Esophagus muscularis mucosa (tissue), 4 donors: ENCODE measurements at places on chromosomes 6 and 20.
A peak's percentile ranks its signal among the peaks of the same experiment; 100 is the strongest.

DNA sequence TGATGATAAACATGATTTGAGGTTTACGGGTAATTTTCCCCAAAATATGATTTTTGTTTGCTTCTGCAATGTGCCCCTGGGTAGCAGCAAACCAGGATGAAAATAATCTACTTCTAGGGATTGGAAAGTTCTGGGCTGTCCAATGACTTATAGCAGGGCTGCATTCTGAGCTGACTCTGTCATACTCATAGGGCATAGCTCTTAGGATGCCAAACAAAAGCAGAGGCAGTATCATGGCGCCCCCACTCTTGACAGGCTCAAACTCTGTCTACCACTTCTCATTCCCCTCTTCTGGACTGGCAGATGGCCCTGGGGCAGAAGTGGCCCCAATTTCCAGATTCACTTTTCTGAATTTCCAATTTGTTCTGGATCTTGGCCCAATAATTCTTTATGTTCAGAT lies 10.3 kb downstream of the SERPINB1 start:
- DNase-seq: peak; percentile 68

DNA sequence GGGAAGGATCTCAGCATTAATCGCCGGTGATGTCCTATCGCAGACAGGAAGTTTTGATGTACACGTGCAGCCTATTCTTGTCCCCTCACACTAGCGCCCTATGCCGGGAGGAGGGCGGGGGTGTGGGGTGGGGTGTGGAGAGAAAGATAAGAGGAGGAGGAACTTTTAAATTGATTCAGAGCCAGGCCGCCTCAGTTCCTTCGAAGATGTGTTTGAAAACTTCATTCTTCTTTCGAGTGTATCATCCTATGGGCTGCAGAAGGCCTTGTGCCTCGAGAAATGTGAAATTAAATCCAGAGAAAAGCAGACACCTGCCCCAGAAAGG lies 2.5 kb upstream of the POU3F2 start:
- DNase-seq: no peak

GRCh38 chr20:3000852-3001523 lies 42.4 kb upstream of the GNRH2 start:
- no peak for DNase-seq

- no peak for DNase-seq
Measured at GRCh38 chr6:149395185-149395584, 4.9 kb upstream of the SUMO4 start.

DNA sequence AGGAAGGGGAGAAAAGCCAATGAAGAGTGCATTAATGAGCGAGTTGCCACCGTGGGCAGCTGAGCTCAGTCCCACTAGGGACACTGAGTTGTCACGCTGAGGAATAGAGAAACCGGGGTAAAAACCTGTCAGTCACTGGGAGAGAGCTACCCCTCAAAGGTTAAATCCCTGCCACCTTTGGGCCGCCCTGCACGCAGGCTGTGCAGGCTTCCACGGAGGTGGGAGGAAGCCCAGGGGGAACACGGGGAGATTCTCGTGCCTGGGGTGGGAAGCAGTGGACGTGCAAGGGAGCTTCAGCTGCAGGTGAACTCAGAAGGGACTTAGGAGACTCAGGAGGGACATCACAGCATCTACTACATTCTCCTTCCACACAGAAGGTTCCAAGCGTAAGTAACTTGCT lies 50.5 kb downstream of the BFSP1 start:
- no peak for DNase-seq

DNA sequence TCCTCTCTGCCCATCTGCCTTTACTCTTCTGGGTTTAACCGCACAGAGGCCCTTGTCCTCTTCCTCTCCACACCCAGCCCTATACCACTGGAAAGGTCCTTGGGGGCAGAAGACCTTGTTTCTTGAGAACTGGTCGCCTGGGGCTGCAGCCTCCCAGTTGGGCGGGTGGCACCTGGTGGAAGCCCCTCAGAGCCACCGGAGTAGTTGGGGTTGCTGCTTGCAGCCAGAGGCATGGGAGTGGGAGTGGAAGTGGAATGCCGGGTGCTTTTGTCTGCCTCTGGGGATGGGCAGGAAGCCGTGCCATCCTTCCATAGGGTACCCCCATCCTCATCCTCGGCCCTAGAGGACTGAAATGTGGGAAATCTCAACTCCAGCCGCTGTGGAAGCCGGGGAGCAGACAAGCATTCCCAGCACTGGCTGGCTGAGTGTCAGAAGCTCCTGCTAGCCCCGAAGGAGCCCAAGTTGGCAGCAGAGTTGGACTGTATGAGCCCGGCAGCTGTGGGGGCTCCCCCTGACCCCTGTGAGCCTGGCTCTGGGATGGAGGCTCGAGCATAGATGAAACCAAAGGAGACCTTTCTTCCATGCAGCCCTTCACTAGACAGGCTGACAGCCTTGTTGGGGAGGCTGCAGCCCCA lies 1.2 kb downstream of the VSTM2L start:
- no peak for DNase-seq

DNA sequence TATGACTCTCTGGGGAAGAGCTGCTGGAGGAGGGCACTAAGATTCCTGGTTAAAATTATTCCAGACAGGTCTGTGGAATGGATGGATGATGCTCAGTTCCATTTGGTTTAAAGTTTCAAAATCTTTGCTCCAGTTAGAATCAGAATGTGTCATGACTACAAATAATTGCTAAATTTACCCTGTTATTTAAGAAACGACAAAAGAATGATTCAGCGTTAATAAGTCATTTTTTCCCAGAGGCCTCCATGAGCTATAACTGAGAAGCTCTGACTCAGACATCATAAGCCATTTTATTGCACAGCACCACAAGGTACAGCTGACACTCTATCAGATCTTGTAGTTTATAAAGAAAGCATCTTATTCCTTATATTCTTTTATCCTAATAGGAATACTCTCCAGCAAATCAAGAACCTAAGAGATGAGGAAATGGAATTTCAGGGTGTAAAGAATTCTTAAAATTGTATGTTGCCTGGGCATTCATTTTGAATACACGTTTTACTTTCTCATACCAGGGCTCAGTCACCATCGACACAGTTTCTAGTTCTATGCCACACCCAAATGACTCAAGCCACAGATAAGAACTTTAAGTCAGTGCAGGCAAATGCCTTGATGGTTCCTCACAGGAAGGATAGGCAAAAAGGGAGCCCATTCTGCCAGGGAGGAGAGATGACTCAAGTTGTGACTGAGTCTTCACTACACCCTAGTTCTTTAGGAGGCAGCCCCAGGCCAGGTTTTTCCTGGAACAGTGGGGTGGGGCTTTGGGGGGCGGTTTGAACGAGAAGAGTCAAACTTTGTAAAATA lies 636.0 kb downstream of the MMUT start:
- no peak for DNase-seq

DNA sequence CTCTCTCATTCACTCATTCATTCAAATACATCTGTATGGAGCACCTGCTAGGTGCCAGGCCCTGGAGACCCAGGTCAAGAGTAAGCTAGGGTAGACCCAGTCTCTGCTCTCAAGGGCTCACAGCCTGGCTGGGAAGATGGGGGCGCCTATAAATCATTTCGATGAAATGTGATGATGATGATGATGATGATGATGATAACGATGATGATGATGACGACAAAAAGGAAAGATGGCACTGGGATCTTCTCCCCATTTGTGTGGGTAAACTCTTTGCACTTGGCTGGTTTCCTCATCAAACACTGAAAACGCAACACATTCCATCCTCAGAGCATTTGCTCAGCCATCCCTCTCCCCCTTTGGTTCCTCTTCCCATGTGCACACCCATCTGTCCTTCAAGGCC lies 188.0 kb upstream of the CDYL start:
- no peak for DNase-seq

- no peak for DNase-seq
Measured at GRCh38 chr6:24329451-24329850, 28.4 kb downstream of the DCDC2 start.

DNA sequence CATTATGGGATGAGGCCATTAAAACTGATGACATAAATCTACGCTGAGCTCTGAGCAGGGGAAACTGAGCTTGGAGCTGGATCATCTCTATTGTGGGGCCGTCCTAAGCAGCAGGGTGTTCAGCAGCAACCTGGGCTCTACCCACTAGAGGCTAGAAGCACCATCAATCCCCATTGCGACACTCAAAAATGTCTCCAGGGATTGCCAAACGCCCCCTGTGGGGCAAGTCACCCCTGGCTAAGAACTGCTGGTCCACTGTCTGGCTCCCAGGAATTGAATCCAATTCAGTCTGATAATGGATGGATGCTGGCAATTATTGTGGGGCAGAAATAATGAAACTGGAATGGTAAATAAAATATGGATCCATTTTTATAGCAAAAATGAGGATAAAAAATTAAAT lies 38.2 kb downstream of the PMEPA1 start:
- DNase-seq: no peak

- no peak for DNase-seq
Measured at GRCh38 chr20:41158082-41158625, 20.8 kb downstream of the PLCG1 start.

- DNase-seq: peak; percentile 80
Measured at GRCh38 chr6:168724669-168725570, 283.9 kb downstream of the SMOC2 start.

GRCh38 chr6:24856901-24857670 lies 58.4 kb upstream of the ARMH2 start:
- DNase-seq: no peak

DNA sequence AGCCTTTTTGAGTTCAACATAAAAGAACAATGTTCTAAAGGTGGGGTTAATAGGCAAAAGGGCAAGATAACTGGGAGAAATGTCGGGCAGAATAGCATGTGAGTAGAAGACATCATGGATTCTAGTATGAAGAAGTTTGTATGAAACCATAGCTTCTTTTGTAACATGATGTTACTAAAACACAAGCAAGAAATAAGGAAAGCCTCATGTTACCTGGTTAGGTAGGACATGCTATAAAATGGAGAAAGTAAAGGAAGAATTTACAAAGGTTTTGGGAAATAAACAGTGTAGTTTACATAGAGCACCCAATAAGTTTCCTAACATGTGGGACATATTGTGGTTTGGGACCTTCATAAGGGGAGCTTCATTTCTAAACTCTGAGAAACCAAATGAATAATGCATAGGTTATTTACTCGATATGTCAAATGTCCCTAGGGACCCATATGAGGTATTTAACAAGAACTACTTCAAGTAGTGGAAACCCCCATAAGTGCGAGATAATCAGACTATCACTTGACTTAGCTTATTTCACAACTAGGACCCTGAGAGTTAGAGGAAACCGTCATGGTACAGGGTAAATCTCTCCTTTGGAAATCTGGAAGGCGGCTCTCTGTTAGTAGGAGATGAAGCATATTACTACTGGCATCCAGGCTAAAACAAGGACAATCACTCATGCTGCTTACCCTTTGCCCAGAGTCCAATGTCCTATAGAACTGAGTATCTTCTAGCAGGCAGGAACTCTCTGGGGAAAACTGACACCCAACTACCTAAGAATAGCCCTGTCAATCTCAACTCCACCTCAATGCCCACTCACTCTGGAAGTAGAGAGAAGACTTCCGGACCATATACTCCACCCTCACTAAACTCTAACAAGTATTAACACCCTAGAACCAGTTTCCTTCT lies 57.5 kb downstream of the ILRUN start:
- DNase-seq: no peak

- no peak for DNase-seq
Measured at GRCh38 chr6:134734312-134734869, 215.5 kb downstream of the ALDH8A1 start.

DNA sequence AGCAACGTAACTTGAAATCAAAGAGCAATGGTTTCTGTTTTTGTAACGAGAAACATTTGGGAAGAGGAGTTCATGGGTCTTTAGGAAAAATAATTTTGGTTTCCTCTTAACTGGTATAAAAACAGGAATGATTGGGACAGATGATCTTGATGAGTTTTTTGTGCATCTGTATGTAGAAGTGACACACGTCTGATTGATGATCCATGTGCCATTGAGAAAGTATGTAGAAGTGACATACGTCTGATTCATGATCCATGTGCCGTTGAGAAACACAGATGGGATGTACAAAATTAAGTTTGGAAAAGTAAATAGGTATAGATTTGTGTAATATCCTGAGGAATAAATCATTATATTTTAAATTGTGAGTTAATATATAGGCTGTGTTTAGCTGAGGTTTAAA lies 2.1 kb downstream of the KIAA1586 start:
- DNase-seq: no peak

DNA sequence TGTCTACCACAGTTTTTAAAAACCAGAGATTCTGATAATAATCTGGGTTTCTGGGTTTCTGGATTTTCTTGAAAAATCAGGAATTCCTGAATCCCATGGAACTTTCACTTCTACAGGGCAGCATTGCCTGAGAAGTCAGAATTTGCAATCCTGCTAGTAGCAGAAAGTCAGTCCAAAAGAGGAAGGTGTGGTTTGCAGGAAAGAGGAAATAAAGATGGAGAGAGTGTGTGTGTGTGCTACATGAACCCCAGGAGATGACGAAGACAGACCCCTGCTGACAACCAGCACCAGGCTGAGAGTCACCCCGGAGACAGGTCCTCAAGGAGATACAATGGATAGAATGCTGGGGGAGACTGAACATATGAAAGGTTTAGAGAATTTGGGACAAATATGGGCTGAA lies 44.9 kb downstream of the PRND start:
- no peak for DNase-seq

GRCh38 chr20:2458919-2459499 lies 11.6 kb downstream of the SNRPB start:
- DNase-seq: peak; percentile 10

DNA sequence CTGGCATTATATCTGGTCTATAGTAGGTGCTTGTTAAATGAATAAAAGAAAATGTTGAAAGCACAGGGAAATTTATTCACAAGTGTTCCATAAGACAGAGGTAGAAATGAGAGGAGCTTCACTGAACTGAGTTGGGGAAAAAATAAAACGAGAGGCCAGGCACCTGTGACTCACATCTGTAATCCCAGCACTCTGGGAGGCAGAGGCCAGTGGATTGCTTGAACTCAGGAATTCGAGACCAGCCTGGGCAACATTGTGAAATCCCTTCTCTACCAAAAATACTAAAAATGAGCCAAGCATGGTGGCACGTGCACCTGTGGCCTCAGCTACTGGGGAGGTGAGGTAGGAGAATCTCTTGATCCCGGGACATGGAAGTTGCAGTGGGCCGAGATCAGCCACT lies 28.1 kb upstream of the IBTK start:
- no peak for DNase-seq

DNA sequence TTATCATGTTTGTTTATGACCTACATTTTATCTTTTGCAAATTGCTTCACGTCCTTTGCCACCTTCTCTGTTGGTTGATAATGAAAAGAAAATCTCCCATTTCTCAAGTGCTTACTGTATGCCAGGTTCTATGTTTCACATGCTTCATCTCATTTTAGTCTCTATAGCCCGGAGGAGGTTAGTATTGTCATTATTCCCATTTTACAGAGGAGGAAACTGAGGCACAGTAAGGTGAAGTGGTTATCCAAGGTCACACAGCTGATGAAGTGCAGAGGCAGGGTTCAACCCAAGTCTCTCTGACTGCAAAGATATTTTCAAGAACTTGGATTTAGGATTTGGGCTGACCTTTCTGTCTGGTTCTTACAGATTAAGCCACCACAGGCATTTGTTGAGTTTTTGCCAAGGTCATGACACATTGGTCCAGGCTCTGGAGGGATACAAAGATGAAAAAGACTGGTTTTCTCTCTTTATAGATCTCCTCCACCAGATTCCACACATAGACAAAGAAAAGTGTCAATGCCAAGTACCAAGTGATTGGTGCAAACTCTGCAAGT lies 20.6 kb downstream of the CNBD2 start:
- no peak for DNase-seq
